ENCODE measurements at places on chromosomes 7 and 10.

- H3K27ac ChIP-seq: no peak overlapping the region
- no peaks in the 10 kb centered on the region for H3K4me1 ChIP-seq
- H3K4me3 ChIP-seq: no peak overlapping the region
- peaks cover 12% of the 10 kb centered on the region for H3K36me3 ChIP-seq
- H3K27me3 ChIP-seq: no peaks in the 10 kb centered on the region
Observed at GRCh38 chr10:16752099-16752498, 65.1 kb downstream of the RSU1 start.

DNA sequence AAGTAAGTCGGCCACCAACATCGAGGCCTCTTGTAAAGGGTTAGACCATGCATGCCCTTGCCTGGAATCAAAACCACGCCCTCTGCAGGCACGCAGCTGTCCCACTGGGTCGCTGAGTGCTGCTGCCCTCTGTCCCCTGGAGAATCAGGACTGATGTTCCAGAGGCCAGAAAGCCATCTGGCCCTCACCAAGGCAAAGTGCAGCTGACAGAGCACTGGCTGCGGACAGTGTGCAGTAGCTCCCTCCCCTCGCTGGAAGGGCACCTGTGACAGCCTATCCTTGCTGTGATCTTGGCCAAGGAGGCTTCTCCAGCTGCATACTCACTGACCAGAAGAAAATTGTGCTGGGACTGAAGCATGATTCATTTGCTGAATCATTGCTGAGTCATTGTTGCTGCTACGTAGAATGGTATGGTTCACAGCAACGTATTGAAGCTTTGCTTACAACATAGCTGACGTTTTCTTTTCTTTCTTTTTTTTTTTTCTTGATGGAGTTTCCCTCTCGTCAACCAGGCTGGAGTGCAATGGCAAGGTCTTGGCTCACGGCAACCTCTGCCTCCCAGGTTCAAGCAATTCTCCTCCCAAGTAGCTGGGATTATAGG, 30.4 kb downstream of the DDC start:
- no peak for DNase-seq
- no peaks in the 10 kb centered on the region for H3K36me3 ChIP-seq
- H3K4me3 ChIP-seq: no peak overlapping the region
- H3K27ac ChIP-seq: no peak overlapping the region
- H3K4me1 ChIP-seq: no peaks in the 10 kb centered on the region
- no peaks in the 10 kb centered on the region for H3K27me3 ChIP-seq

GRCh38 chr10:100401631-100402328, 54.7 kb downstream of the SCD start:
- DNase-seq: no peak
- H3K4me1 ChIP-seq: no peaks in the 10 kb centered on the region
- no peaks in the 10 kb centered on the region for H3K27me3 ChIP-seq
- H3K4me3 ChIP-seq: no peak overlapping the region

GRCh38 chr7:20787660-20788419, 1.2 kb upstream of the SP8 start:
- H3K27me3 ChIP-seq: peaks cover 76% of the 10 kb centered on the region
- no peak overlapping the region for H3K27ac ChIP-seq
- no peak overlapping the region for H3K4me3 ChIP-seq
- DNase-seq: no peak

- no peak for DNase-seq
- no peak overlapping the region for H3K4me3 ChIP-seq
- no peak overlapping the region for H3K27ac ChIP-seq
- no peaks in the 10 kb centered on the region for H3K36me3 ChIP-seq
- no peaks in the 10 kb centered on the region for H3K4me1 ChIP-seq
Observed at GRCh38 chr7:110470420-110470819, 620.5 kb upstream of the LRRN3 start.

- H3K27me3 ChIP-seq: no peaks in the 10 kb centered on the region
- no peak for DNase-seq
- no peak overlapping the region for H3K27ac ChIP-seq
Observed at GRCh38 chr10:34647875-34648865, 166.9 kb downstream of the PARD3 start.

DNA sequence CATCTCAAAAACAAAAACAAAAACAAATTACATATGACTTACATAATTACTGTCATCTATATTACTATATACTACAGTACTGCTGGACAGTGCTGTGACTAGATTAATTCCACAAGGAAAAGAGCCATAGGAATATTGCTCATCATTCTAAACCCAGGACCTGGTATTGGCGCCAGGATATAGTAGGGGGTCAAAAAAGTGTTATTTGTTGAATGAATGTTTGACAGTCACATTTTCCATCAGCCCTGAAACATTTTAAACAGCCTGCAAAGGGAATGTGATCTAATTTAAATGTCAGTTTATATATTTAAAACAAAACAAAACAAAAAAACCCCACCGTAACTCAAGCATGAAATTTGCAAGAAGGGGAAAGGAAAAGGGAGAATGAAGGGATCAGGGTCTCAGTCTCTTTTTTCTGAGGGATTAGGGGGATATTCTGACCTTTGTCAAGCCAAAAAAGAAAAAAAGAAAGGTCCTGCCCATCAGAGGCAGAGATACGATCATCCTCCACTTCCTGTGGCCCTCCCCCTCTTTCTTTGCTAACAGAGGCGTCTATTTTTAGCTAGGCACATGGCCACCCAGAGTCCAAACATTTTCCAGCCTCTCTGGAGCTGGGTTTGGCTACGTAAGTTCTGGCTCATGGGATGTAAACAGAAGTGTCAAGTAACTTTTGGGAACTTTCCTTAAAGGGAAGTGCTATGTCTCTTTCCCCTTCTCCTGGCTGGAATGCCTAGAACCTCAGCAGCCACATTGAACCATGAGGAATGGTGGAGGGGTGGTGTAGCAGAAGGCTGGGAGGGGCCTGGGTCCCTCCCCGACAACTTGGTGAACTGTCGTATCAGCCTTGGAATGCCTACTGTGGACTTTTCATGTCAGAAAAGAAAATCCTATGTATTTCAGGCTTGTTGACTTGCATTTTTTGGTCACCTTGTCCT, 44.6 kb upstream of the DLG5 start:
- peak overlapping the region; percentile 73 for H3K27ac ChIP-seq
- H3K36me3 ChIP-seq: no peaks in the 10 kb centered on the region
- H3K27me3 ChIP-seq: no peaks in the 10 kb centered on the region
- DNase-seq: peak; percentile 56
- H3K4me1 ChIP-seq: peaks cover 14% of the 10 kb centered on the region

DNA sequence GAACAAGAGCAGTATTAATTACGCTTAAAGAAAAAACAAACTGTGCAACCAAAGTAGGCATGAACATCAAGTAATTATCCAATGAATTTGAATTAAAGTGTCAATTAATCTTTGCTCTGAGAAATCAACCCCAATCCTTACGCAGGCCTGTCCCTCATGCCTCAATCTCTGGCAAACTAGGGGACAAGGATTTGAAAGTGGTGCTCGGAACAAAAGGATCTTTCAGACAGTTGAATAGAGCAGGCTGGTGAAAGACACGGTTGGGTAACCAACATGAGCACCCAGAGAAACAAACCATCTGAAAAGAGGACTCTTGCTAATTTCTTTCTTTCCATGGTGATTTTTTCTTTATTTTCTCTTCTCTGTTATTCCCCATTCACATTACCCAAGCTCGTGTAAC, 203.5 kb upstream of the PHF14 start:
- H3K27me3 ChIP-seq: no peaks in the 10 kb centered on the region
- no peak for DNase-seq
- no peak overlapping the region for H3K4me3 ChIP-seq
- H3K4me1 ChIP-seq: no peaks in the 10 kb centered on the region
- H3K36me3 ChIP-seq: no peaks in the 10 kb centered on the region

GRCh38 chr10:130889240-130889639, 422.3 kb downstream of the TCERG1L start:
- H3K27ac ChIP-seq: no peak overlapping the region
- no peaks in the 10 kb centered on the region for H3K4me1 ChIP-seq
- no peak overlapping the region for H3K4me3 ChIP-seq
- no peaks in the 10 kb centered on the region for H3K27me3 ChIP-seq
- no peak for DNase-seq

GRCh38 chr7:107538001-107538400, 25.7 kb downstream of the COG5 start:
- H3K4me1 ChIP-seq: peaks cover 4% of the 10 kb centered on the region
- H3K36me3 ChIP-seq: no peaks in the 10 kb centered on the region
- H3K4me3 ChIP-seq: no peak overlapping the region
- no peak overlapping the region for H3K27ac ChIP-seq
- DNase-seq: no peak

DNA sequence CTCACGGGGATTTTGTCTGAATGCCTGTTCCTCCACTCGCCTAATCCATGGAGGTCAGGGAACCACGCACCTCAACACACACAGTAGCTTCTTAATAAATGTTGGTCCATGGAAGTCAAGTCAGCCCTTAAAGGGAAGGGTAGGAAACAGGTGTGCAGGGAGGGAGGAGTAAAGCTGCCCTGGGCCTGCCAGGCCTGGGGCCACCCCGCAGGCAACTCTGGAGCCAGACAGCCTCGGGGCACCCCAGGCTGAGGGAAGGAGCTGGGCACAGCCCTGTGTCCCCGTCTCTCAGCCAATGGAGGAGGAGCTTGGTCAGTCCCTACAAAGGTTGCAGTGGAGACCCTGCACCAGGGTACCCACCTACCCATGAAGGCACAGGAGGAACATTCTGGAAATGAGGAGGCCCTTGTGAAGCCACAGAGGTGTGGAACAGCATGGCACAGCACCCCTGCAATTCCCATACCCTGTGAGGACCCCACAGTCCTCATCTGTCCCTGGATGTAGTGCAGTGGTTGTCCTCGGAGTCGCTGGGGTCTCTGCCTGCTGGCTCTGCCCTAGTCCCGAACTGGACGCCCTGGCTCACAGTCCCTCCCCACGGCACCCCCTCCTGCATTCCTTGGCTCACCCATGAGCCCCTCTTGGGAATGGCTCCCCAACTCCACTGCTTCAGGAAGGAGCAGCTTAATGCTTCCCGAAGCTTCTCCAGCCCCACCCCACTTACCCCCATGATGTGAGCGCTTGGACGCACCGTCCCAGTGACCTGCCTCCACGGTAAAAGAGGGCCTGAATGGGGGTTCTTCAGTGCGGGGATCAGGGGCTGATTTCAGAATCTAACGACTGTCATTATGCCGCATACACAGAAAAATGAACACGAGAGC, 79.2 kb upstream of the INSIG1 start:
- no peak overlapping the region for H3K27ac ChIP-seq
- H3K4me3 ChIP-seq: no peak overlapping the region
- peaks cover 6% of the 10 kb centered on the region for H3K4me1 ChIP-seq
- H3K36me3 ChIP-seq: no peaks in the 10 kb centered on the region
- DNase-seq: no peak
- H3K27me3 ChIP-seq: no peaks in the 10 kb centered on the region

DNA sequence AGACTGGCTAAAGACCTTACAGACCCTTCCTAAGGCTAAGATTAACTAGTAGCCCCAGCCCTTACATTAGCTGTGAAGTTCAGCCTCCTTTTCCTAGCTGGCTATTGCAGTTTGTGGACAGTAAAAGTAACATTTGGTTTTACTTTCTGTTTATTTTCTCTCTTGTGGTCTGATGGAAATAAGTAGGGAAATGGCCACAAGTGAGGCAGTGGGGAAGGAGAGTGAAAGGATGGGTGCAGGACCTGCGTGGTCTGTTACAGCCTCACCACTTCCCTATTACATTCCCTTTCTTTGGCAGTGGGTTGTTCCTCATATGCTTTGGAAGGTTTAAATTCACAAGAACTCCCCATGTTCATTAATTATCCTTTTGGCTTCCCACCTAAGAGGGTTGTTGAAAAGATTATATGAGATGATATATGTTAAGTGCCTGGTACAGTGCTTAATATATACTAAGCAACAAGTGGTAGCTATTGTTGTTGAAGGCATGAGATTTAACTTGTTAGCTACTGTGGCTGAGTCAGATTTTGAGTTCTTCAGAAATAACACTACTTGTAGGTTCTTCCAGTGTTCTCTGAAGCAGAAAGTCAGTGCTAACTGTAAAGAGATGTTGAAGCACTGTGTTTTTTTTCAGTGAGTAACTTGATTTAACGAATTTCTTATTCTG, 181.7 kb downstream of the ST7 start:
- no peak for DNase-seq
- H3K36me3 ChIP-seq: no peaks in the 10 kb centered on the region
- H3K4me1 ChIP-seq: peaks cover 5% of the 10 kb centered on the region
- H3K27ac ChIP-seq: no peak overlapping the region
- H3K4me3 ChIP-seq: no peak overlapping the region

Data from thyroid gland (tissue), 4 donors.